ENCODE measurements at places on chromosomes 16 and 17. TPM values are rescaled to one million over a fixed set of nuclear protein-coding genes. Genes with fewer than 3 reads are reported as not detected.

- no peak for DNase-seq
These were observed 502.8 kb downstream of the MAF start for GRCh38 chr16:79097771-79098170.

FAM171A2 gene
- 3.4 TPM for total RNA-seq

SOX15 gene
- total RNA-seq: not detected

XYLT1 gene
- total RNA-seq: 6.9 TPM

DNA sequence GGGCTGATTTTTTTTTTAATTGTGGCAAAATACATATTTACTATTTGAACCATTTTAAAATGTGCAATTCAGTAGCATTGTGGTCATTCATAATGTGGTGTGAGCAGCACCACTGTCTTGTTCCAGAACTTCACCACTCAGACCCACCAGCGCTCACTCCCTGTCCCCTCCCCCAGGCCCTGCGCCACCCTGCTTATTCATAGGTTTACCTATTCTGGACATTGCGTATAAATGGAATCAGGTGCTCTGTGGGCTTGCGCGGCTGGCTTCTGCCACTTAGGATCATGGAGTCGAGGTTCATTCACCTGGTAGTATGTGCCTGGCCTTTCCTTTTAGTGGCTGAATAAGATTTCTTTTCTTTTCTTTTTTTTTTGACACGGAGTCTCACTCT is 59.4 kb downstream of the NT5M start:
- DNase-seq: no peak

- no peak for DNase-seq
These were observed 19.3 kb downstream of the ZNF750 start for GRCh38 chr17:82820278-82821251.

- peak; percentile 99 for DNase-seq
These were observed 26.7 kb downstream of the SAP30BP start for GRCh38 chr17:75693500-75694481.

- no peak for DNase-seq
These were observed 143.1 kb upstream of the GSE1 start for GRCh38 chr16:85469929-85470590.

FMNL1 gene
- 9.2 TPM for total RNA-seq

DNA sequence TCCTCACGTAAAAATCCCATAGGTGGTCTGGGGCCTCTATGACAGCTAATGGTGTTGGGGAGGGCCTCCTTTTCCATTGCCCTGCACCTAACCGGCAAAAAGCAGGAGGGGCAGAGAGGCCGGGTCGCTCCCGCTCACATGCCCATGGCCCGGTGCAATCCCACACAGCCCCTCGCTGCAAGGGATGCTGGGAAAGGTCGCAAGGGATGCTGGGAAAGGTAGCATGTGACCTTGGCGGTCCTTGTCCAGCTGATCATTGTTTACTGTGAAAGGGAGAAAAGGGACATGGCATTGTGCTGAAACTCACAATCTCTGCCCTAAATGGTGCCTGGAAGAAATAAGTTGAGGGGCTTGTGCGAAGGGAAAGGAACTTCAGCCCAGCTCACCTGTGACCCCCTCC is 10.0 kb downstream of the DEF8 start:
- DNase-seq: no peak

DNA sequence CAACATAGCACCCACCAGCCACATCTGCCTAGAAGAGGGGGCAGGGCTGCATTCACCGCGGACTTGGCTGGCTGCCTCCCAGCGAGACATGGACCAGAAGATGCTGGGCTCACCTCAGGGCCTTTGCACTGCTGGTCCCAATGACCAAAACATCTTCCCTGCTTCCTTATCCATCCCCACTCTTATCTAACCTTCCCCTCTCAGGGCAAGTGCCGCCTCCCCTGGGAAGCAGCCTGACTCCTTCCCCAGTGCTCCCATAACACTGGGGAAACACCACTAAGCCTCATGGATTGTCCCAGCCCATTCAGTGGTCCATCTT is 5.7 kb downstream of the TMC6 start:
- DNase-seq: no peak

PRAC2 gene
- total RNA-seq: not detected

RANGRF gene
- 10.6 TPM for total RNA-seq
